GM12892 (cell line): ENCODE measurements at places on chromosomes 3 and 15.

- DNase-seq: no peak
These were observed 12.1 kb downstream of the LDHAL6B start for GRCh38 chr15:59218710-59219109.

GRCh38 chr3:134030379-134031347 lies 938 bp upstream of the SLCO2A1 start:
- no peak for DNase-seq

DNA sequence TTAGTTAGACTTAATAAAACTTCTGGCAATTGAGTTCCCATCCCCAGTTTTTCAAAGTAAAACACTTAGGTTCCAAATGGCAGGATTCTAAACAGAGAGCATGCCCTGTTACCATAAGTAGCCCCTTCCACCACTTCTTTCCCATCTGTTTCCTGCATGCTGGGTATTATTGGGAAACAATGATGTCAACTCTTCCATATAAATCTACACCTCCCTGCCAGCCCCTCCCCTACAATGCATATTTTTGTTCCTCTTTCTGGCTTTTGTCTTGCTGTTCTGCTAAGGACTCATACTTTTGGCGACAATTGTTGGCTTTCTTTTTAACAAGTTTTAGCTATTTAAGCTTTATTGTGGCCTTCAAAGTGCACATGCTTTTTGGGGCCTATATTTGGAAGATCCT lies 11.1 kb downstream of the ARHGAP31 start:
- DNase-seq: no peak

DNA sequence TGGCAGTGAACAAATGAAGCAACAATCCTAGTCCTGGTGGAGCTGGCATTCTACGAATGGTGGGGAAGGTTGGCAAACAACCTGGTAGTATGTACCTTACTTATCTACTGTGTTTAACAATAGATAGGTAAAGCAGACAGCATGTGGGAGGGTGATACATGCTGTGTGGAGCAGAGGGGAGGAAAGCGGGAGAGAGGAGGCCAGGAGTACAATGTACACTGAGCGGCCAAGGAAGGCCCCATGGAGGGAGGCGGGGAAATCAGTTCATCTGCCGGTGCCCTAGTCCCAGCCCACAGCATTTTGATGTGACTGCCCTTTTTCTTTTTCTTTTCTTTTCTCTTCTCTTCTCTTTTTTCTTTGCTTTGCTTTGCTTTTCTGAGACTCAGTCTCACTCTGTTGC lies 5.3 kb upstream of the RHCG start:
- no peak for DNase-seq

- no peak for DNase-seq
These were observed 365 bp upstream of the GTF2A2 start for GRCh38 chr15:59657635-59658125.

- no peak for DNase-seq
These were observed 19.4 kb upstream of the UBE2E2 start for GRCh38 chr3:23183731-23184130.

DNA sequence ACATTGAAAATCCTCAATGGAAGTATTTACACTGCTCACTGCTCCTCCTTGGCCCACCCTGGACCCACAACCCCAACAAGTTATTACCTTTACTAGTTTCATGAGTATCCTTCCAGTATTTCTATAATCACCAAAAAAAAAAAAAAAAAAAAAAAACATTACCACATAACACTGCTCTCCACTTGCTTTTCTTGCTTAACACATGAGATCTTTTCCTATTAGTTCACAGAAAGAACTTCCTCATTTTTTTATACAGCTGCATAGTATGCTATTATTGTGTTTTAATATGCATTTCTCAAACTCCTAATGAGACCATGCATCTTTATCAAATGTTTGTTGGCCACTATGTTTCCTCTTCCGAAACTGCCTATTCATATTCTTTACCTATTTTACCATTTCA lies 14.6 kb downstream of the GABPB1 start:
- DNase-seq: no peak

DNA sequence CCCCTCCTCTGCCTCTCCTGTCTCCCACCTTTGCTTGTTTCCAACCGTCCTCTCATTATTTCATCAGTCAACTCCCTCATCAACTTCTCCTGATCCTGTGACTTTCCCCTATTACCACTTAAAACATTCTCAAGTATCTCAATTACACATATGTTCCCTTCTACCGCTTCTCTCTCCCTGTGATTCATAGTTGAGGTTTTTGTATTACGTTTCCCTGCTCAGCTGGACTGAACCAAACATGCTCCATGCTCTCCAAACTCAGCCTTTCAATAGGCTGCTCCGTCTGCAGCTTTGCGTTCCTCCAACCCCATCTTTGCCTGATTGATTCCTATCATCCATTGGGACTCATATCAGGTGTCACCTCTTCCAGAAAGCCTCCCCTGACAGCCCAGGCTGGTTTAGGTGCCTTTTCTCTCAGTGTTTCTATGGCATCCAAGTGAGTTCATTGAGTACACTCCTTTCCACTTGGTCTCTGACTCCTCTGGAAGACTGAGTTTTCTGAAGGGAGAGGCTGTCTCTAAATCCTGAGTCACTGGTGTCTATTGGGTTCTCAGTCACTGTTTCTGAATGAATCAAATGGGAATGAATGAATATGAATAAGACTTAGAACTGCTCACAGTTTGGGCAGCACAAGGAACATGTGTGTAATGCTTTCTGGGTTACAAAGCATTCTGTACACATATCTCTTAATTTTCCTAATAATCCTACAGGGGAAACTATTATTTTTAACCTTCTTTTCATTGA lies 56.4 kb downstream of the PLD1 start:
- no peak for DNase-seq

DNA sequence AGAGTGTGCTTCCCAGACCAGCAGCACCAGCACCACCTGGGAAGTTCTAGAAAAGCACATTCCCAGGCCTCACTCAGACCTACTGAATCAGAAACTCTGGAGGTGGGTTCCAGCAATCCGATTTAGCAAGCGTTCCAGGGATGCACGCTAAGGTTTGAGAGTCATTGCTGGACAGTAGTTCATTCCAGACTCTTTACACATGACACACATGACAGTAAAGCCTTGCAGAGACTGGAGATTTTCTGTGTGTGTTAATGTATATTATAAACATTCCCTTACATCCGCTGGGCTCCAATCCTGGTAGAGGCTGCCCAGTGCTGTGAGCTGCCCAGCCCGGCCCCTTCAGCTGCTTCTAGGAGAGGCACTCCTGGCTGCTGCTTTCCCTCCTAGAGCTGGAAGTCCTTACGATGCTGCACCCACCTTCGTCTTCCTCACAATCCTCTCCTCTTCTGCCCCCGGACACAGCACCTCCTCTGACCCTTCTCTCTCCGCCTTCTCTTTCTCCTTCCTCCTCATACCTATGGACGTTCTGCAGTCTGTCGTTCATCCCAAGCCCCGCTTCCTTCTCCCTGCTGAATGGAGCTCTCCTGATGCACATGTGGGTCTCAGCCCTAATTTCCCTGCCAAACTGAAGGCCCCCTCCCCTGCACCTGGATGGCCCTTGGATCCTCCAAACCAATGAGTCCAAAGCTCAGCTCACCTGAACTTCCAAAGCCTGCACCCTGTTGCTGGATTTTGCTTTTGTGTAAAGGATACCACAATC lies 44.4 kb downstream of the ITGA11 start:
- DNase-seq: no peak

GRCh38 chr15:31574766-31575165 lies 248.1 kb downstream of the KLF13 start:
- DNase-seq: no peak

- no peak for DNase-seq
These were observed 239.0 kb downstream of the SLCO3A1 start for GRCh38 chr15:92092289-92093105.

- DNase-seq: no peak
These were observed 10.1 kb upstream of the AVEN start for GRCh38 chr15:34049112-34049511.

- DNase-seq: no peak
These were observed 174.3 kb downstream of the KLF13 start for GRCh38 chr15:31500766-31501449.

GRCh38 chr15:75186044-75186443 lies 15.6 kb upstream of the C15orf39 start:
- DNase-seq: no peak

- no peak for DNase-seq
These were observed 338.5 kb downstream of the CADM2 start for GRCh38 chr3:85297291-85297690.

GRCh38 chr3:56887402-56888025 lies 85.8 kb upstream of the ARHGEF3 start:
- DNase-seq: no peak

DNA sequence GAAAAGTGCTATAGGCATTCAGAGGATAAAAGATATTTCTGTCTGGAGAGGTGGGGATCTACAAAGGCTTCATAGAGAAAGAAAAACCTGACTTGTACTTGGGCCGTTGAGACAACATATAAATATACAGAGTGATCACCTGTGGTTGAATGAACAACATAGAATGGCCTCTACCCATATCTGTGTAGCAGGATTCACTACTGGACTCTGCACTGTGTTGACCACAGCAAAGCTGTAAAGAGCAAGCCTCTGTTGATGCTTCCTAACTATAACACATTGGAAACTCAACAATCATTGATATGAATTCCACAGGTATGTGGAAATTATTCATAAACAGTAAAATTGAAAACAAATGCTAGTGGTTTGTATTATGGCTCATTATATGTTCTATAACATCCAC lies 19.1 kb upstream of the LPP start:
- no peak for DNase-seq

- no peak for DNase-seq
These were observed 500.8 kb downstream of the CNTN4 start for GRCh38 chr3:2599471-2599870.

DNA sequence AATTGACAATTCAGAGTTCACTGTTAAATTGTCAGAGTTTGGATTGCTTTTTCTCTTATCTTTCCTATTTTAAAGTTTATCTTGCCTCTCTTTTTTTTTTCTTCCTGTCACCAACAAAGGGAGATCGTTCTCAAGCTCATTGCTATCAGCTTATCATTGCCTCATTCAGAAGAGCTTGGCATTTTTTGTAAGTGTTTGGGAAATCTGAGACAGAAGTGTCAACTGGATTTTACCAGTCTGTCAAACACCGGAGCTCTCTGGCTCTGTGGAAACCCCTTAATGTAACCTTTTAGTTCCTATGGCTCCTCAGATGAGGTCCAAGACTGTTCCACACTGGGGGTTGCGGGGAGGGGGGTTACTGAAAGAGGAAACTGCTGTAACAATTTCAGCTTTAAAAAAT lies 10.6 kb upstream of the TFG start:
- no peak for DNase-seq

- no peak for DNase-seq
These were observed 27.1 kb upstream of the P4HTM start for GRCh38 chr3:48962939-48963338.

- no peak for DNase-seq
These were observed 192.3 kb downstream of the IGSF11 start for GRCh38 chr3:118842147-118842863.

DNA sequence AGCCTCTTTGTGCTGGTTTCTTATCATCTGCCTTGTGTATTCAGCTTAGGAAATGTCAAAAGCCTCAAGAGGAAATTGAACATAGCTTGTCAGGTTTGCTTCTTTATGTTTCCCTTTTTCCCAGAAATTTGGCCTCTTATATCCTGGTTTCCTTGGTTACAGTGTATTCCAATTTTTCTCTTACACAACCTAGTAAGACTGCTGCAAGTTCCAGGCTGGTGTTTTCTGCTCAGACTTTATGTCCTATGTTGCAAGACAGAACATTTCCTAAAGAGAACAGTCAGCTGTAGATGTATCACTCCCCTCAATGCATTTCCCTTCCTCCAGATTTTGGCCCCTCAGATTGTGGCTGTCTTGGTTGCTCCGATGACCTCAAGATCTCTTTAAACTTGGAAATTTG lies 102.5 kb downstream of the SH3GL3 start:
- no peak for DNase-seq

GRCh38 chr3:143716731-143717130 lies 131.5 kb downstream of the SLC9A9 start:
- no peak for DNase-seq

DNA sequence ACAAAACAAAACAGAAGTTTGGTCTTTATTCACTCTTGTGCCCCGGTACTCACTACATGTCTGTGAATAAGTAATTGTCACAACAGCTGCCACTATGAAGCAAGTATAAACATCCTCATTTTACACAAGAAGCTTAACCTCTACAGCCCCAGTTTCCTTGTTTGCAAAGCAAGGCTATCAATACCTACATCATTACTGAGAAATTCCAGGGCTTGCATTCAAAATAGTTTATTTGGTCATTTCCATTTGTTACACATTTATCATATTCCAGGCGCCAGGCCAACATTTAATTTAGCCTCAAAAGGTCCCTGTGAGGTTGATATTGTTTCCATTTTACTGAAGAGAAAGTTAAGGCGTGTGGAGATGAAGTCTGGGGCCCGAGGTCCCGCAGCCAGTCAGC lies 161.4 kb upstream of the LRTM1 start:
- DNase-seq: no peak

GRCh38 chr3:81152156-81152555 lies 609.3 kb downstream of the GBE1 start:
- DNase-seq: no peak

DNA sequence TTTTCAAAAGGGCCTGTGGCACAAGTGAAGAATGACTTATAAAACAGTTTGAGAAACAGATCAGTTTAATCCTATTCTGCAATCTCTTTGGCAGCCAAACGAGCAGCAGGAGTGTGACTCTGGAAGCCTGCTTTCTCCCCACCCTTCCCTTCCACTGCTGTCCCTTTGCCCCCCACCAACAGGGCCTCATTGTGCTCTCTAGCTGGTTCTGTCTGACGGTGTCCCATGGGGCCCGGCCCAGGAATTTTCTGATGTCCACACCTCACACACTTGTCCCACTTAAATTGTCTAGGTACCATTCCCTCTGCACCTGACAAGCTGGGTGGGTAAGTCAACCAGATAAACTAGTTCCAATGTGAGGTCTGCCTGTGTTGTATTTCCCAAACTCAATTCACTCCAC lies 16.4 kb downstream of the SLCO2A1 start:
- DNase-seq: no peak

GRCh38 chr3:12449889-12450682 lies 34.2 kb upstream of the TSEN2 start:
- no peak for DNase-seq

DNA sequence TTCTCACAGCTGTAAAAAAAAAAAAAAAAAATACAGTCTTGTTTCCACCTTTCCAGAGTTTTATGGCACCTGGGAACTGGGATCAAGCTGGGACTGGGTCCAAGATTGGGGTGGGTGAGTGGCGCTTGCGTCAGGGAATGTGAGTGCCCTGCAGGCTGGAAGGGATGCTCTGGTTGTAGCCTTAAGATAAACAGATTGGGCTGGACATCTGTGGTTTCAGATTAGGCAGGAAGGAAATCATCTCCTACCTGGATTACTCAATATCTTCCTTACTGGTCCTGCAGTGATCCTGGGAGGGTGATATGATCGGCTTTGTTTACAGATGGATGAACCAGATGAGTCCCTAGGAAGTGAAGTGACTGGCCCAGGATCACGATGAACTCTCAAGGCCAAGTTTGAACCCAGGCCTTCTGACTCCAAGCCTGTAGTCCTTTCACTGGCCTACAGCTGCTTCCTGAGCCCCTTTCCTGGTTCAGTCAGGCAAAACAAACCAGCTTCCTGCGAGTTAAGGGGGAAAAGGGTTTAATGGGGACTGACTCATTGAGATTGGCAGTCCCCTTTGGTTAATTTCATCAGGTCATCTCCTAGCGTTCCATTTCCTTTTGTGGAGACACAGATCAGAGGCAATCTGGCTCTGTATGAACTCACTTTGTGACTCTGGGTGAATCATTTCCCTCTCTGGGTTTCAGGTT lies 179.8 kb downstream of the THSD4 start:
- no peak for DNase-seq
